Stimulated activated CD8-positive, alpha-beta memory T cell treated with anti-CD3 and anti-CD28 coated beads, Interleukin-2, amount 100 ng/mL, for 48 hours (primary cell): ENCODE measurements at places on chromosomes 1 and 21.

DNA sequence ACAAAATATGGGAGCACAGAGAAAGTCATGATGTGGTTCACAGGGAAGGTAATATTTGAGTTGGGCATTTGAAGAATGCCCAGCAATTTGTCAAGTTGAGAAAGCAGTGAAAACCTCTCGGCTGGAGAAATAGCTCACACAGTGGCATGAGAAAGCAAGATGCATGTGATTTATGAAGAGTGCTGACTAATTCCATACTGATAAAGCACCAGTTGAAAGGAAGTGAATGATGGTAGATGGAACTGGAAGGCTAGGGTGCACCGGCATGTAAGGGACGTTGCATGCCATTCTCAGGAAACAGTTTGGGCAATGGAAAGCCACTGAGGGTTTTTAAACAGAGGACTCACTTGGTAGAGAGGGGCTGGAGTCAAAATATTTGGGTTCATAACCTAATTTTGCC, 53.5 kb upstream of the MTF2 start:
- DNase-seq, result no peak

- no peak for DNase-seq
Measured at GRCh38 chr1:12147201-12147701, 19.5 kb upstream of the TNFRSF1B start.

- no peak for DNase-seq
Measured at GRCh38 chr1:222936042-222936441, 121.2 kb downstream of the DISP1 start.

DNA sequence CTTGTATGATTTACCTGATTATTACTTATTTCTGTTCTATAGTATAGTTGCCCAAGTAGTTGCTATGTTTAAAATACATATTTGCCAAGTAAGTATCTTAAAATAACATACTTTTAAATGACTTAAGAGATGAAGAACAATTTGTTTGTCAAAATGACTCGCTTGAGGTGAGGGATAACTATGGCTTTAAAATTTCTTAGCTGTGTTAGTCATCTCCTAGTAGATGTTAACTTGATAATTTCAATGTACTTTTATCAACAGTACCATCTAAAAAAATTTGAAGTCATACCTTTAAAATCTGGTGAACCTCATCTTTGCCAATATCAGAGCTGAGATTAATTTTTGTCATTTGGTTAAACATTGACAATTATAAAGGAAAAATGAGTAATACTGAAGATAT, 37.7 kb downstream of the ODR4 start:
- DNase-seq, result no peak

DNA sequence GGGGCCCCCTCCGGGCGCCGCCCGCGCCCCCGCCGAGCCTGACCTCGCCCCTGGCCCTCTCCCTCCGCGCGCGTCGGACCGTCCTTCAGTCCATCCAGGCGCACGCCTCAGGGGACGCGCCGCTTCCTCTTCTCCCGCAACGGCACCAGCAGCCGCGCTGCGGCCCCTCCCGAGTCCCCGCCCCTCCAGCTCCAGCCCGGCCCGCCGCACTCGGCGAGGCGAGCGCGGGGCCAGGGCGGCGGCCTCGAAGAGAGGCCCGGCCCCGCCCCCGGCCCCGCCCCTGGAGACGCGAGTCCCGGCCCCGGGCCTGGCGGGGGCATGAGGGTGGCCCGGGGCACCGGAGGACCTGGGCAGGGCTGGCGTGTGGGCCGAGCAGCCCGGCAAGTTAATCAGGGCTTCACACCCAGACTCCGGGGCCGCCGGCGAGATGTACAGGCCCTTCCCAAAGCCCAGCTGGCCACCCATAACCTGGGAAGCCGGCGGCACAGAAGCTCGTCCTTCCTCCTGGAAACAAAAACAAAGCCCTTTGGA, at the start of gene IGSF3:
TSS of gene IGSF3 (minus strand) at position 159 of the 531 bp plus-strand sequence. CDS start 1,407 bp downstream, outside the sequence.
- DNase-seq, result peak; percentile 39

GRCh38 chr1:78577257-78578100, 42.8 kb upstream of the IFI44L start:
- no peak for DNase-seq

DNA sequence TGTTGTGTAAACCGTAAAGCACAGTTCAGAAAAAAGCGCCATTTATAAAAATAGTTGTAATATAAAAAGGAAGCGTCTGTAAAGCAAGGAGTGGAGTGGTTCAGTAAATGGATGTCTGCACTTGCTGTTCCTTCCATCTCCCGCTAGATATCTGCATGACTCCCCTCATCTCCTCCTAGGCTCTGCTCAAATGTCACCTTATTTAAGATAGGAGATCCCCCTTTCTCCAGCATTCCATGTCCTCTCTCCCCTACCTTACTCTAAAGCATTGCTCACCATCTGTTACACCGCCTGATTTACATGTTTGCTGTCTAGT, 745 bp downstream of the MUL1 start:
- DNase-seq, result no peak

GRCh38 chr1:7988576-7988975, 27.1 kb downstream of the PARK7 start:
- no peak for DNase-seq

- DNase-seq, result peak; percentile 17
Measured at GRCh38 chr1:219660666-219661463, 48.0 kb upstream of the ZC3H11B start.

GRCh38 chr1:72366466-72366865, 84.1 kb upstream of the NEGR1 start:
- DNase-seq, result no peak

DNA sequence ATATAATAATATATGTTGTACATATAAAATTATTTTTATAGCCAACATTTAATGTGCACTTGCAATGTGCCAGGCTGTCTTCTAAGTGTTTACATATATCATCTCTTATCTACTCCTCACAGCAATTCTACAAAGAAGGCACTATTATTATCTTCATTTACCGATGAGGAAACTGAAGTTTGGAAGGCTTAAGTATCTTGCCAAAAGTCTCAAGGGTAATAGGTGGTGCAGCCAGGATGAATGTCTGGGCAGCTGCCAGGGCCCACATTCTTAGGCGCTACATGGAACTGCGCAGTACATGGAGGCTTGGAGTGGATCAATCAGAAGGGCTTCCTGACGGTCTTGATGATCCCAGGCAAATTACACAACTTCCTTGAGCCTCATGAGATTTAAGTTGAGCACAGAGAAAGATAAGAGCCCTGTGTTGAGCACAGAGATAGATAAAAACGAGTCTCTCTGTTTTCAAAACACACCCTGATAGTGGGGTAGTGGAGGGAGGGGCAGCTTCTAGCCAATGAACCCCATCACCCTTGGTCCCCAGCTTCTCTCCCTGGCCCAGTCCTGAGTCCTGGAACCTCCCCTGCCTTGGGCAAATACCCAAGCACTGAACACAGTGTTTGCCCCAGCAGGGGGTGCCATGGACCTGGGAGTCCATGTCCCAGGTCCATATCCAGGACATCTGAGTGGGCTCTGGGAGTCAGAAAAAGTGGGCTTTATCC, 9.2 kb downstream of the POU3F1 start:
- no peak for DNase-seq

DNA sequence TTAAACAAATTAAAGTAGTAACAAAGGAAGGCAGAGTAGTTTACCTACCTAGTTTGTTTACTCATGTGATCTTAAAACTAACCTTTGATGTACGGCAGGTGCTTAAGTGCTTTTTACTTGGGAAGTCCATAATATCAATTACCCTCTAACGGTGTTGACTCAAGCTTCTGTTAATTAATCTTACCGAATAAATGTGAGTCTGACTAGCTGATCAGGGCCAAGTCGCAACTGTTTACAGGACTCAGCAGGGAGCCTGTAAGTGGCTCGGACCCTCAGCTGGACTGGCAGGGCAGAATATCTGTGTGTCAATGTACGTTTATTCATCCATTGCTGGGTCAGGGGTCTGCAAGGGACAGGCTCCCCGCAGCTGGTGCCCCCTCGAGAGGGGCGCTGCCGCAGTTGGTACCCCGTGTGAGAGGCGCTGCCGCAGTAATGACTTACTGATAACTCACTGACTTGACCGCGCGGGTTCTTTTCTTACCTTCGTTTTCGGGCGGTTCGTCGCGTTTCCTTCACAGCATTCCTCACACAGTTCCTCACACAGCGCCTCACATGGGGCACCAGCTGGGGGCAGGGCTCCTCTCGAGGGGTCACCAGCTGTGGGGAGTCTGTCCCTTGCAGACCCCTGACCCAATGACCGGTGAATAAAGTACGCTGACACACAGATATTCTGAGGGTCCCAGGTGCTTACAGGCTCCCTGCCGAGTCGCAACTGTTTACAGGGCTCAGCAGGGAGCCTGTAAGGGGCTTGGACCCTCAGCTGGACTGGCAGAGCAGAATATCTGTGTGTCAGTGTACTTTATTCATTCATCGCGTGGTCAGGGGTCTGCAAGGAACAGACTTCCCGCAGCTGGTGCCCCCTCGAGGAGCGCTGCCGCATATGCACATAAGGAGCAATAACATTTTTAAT, 3.0 kb downstream of the FMO1 start:
- peak; percentile 14 for DNase-seq

DNA sequence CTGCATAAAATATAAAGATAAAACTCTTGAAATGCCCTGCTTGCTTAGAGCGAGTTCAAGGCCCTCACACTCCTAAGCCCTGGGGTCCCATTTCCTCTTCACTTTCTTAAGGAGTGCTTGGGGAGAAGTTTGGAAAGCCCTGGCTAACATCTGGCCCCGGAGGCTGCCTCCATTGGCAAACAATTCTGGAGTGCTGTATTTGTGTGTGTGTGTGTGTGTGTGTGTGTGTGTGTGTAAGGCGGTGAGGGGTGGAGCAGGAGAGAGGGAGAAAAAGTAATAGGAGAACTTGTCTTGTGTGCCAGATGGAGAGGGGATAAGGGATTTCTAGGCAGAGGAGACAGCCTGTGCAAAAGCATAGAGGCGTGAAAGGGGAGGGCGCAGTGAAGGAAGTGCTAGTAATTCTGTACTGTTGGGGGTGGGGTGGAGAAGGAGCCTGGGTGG, 578 bp upstream of the TRIM62 start:
- no peak for DNase-seq

GRCh38 chr1:8516793-8517556, 199.1 kb downstream of the SLC45A1 start:
- DNase-seq, result no peak

GRCh38 chr1:119564548-119564947, 57.5 kb downstream of the HSD3B1 start:
- no peak for DNase-seq

- no peak for DNase-seq
Measured at GRCh38 chr1:219902951-219903350, 25.4 kb downstream of the SLC30A10 start.

GRCh38 chr1:175145899-175146528, 46.6 kb downstream of the KIAA0040 start:
- no peak for DNase-seq

GRCh38 chr1:199338760-199339159, 688.8 kb upstream of the NR5A2 start:
- no peak for DNase-seq

DNA sequence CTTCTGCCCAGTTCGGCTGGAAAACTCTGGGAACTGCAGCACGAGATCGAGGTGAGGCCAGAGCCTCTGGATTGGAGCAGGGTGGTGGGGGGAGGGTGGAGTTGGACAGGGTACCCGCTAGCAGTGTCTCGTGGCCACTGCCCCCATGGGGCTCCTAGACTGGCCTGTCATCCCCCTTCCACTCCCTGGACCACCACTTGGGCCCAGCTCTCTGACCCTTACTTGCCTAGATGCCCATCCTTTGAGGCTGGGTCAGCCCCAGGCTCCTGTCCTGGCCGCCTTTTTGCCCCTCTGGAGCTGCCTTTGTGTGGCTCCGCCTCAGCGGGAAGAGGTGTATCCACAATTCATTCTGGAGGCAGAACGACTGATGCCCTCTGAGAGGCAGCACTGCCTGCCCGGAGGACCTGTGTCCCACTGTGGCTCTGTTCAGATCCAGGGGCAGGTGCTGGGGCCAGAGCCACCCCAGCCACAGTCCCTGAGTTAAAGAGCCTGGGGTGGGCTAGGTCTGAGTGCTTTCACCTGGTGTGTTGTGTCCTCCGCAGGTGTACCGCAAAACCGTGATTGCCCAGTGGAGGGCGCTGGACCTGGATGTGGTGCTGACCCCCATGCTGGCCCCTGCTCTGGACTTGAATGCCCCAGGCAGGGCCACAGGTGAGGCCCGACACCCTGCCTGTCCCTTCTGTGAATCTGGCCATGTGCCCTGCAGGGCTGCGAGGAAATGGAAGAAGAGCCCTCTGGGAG, 17.7 kb downstream of the FAAH start:
- DNase-seq, result no peak

GRCh38 chr1:222923506-222923905, 108.7 kb downstream of the DISP1 start:
- no peak for DNase-seq

DNA sequence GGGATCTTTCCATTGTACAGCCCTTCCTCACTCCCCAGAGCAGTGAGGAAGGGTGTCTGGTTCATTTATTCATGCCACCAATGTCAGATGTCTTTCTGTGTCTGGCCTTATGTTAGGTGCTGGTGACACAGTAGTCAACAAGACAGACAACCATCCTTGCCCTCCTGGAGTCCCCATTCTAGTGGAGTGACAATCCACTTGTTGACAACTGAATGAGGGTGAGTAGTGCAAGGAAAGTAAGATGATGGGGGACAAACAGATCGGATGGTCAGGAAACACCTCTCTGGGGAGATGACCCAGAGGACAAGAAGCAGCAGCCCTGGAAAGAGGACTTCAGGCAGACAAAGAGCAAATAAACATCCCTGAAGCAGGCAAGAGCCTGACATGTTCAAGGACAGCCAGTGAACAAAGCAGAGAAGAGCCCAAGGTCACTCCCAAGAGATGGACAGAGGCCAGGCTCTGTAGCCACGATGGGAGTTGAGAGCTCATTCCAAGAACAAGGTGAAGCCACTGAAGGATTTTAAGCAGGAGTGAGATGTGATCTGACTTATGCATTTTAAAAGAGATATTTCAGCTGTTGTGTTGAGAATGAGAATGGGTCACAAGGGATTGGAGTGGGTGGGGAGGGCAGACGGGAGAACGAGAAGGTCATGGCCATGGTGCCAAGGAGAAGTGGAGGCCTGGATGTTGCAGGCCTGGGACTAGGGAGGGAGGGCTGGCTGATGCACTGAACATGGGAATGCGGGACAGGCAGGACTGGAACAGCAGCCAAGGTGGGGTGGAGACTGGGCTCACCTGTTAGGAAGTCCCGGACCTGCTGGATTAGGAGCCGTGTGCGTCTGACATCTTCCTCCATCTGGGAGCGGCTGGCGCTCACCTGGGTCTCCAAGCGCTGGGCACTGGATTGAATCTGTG, 30.2 kb downstream of the LAMB3 start:
- DNase-seq, result no peak

- no peak for DNase-seq
Measured at GRCh38 chr1:68057564-68057963, 7.1 kb upstream of the DIRAS3 start.

- DNase-seq, result no peak
Measured at GRCh38 chr1:16020325-16020724, 1.5 kb upstream of the CLCNKA start.

- DNase-seq, result no peak
Measured at GRCh38 chr1:175632667-175633066, 110.7 kb downstream of the TNR start.

- no peak for DNase-seq
Measured at GRCh38 chr21:32001390-32001789, 128.6 kb downstream of the HUNK start.

- DNase-seq, result no peak
Measured at GRCh38 chr1:82542766-82543165, 742.0 kb downstream of the ADGRL2 start.
